NAMALWA (cell line): ENCODE measurements at places on chromosomes 3 and 15.

- DNase-seq, result no peak
Measured at GRCh38 chr3:178485756-178486155, 50.5 kb upstream of the KCNMB2 start.

- no peak for DNase-seq
Measured at GRCh38 chr3:48402281-48402732, 27.6 kb downstream of the PLXNB1 start.

DNA sequence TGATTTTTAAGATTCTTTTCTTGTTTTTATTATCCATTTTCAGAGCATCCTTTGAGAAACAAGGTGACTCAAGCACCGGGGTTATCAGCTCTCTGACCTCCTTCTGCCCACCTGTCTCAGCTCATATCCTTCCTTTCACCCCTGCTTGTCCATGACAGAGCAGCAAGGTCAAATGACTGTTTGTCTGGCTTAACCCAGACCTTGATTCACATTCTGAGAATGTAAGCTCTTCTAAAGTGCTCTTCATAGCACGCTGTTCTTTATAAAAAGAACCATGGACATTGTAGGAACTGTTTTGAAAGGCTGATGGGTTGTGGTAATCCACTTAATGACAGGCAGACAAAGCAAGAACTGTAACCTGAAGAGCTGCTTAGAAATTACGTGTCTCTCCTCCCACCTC is 122.5 kb downstream of the CHST2 start:
- no peak for DNase-seq

GRCh38 chr3:187812496-187812895 is 67.2 kb upstream of the BCL6 start:
- no peak for DNase-seq

DNA sequence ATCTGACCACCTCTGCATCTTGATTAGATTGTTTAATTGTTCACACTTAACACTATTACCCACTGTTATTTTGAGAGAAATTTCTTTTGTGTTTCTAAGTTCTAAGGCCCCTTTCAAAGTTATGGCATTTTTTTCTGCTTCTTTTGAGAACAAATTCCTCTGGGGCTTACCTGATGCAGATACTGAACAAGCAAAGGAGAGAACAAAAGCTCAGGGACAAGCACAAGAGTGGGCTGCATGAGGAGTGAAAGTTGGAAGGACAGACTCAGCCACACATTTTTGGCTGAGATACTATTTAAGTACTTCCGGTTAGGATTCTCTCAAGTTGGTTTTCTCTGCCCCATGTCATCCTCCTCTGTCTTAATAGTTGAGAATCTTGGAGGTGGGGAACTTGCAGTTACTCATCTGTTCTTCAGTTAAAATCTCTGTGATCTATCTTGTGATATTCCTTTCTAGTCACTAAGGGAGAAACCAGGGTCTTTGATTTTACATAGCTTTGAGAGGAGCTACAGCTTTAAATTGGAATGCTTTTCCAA is 54.7 kb downstream of the CMTM6 start:
- no peak for DNase-seq

GRCh38 chr3:34483311-34483887 is 685.0 kb downstream of the PDCD6IP start:
- DNase-seq, result no peak

- no peak for DNase-seq
Measured at GRCh38 chr3:67923796-67924195, 269.4 kb upstream of the SUCLG2 start.

- peak; percentile 20 for DNase-seq
Measured at GRCh38 chr15:40053079-40053830, 14.3 kb upstream of the SRP14 start.

GRCh38 chr3:51436998-51437639 is 46.0 kb downstream of the RBM15B start:
- no peak for DNase-seq

GRCh38 chr15:94397337-94397736 is 166.0 kb downstream of the MCTP2 start:
- no peak for DNase-seq

DNA sequence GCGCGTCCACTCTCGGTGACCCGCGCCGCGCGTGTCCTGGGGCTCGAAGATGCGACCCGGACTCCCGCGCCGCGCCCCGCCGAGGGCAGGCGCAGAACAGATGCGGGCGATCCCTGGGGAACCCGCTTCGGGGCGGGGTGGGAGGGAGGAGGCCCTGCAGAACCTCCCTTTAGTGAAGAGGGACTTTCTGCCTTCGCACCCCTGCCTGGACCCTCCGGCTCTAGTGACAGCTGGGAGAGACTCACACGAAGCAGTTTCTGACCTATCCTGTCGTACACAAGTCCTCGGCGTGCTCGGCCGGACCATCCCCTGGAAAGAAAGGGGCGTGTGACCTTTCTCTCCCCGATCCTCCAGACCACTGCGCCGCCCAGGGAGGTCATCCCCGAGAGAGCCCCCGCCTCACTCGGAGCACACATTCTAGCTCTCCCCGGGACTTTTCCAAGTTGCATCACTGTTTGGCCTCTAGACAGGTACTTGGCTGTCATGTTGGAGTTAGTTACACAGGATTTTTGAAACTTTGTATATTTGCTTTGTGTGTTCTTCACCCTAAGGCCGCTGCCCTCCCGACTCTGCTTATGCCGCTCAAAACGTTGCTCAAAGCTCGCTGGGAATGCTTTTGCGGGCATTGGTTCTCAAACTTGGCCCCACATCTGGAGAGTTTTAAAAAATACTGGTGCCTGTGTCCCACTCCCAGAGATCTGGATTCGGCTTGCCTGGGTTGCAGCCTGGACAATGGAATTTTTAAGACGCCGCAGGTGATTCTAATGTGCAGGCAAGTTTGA is 582 bp downstream of the CGNL1 start:
- no peak for DNase-seq

DNA sequence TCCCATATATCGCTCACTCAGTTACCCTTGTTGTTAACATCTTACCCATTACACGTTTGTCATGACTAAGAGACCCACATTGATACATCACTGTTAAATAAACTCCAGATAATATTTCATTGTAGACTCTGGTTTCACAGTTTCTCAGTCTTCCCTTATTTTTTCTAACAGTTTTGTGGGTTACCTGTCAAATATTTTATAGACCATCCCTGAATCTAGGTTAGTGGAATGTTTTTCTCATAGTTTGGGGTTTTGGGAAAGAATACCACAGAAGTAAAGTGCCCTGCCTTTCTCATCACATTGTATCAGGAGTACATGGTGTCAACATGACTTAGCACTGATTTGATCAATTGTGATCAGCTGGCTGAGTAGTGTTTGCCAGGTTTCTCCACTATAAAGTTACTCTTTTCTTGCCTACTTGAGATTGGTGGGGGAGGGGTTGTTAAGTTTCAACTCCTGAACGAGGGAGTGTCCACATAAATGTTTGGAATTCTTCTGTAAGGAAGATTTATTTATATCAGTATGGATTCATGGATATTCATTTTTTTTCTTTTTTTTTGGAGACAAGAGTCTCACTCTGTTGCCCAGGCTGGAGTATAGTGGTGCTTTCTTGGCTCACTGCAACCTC is 25.9 kb downstream of the RNF111 start:
- no peak for DNase-seq

DNA sequence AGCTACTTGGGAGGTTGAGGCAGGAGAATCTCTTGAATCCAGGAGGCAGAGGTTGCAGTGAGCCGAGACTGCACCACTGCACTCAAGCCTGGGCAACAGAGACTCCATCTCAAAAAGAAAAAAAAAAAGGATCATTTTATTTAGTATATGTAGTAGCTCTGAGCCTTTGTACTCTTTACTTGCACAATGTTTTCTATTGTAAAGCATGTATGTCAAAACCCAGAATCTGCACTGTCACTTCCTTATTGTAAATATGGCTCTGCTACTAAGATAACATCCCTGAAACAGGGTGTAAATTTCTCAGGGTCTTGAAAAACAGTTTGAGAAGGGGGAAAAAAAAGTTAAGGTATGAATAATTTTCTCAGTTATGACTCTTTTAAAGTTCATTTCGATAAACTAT is 35.1 kb downstream of the SLMAP start:
- peak; percentile 23 for DNase-seq

GRCh38 chr15:69163141-69163669 is 2.8 kb downstream of the GLCE start:
- no peak for DNase-seq

DNA sequence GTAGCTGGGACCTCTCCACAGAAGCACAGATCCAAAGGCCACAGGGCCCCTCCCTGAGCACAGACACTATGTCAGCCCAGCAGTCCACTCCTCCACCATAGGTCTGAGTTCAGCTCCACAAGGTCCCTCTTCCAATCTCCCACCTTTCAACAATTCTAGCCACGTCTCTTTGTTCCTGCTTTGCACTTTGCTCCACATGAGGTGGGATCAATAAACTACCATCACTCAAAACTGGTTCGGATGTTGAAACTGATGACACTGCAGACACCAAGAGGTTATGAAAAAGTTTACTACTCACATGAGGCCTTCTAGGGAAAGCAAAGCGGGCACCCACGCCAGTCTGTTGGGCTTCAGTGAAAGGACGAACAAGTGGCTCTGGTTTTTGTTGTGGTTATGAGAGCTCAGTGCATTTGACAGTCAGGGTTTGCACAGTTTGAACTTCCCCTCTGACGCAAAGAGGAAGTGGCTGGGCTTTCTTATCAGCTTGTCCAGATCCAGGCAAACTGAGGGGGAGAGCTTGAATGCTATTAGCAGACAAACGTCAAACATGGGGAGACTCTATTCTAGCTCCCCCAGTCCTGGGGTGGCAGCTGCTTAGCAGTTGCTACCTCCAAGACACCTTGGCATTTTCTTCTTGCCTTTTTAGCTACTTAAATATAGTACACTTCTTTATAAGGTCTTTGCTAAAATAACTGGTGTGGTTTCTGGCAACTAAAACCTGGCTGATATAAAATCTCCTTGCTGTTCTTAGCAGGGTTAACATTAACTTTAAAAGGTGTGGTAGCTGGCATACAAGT is 37.8 kb downstream of the ZNF445 start:
- DNase-seq, result peak; percentile 49

GRCh38 chr3:107925851-107926250 is 165.0 kb downstream of the CD47 start:
- no peak for DNase-seq

GRCh38 chr3:157999246-157999645 is 107.0 kb downstream of the SHOX2 start:
- no peak for DNase-seq

GRCh38 chr3:60935709-60936108 is 315.5 kb downstream of the FHIT start:
- no peak for DNase-seq
